Activated T-helper 17 cell treated with anti-CD3 and anti-CD28 coated beads, Interleukin-2, amount 50 U/mL, for 72 hours (primary cell): ENCODE measurements at places on chromosomes 13 and 19. TPM values are rescaled to one million over a fixed set of nuclear protein-coding genes. Genes with fewer than 3 reads are reported as not detected.

Gene ZNF723
- not detected for total RNA-seq

Gene TPT1
- 3,139 TPM for total RNA-seq

Gene SOX1
- not detected for total RNA-seq

- peak; percentile 4 for ATAC-seq
Observed at GRCh38 chr19:13118424-13119193, 545 bp downstream of the NACC1 start.

GRCh38 chr13:40236566-40237168 is 429.8 kb downstream of the FOXO1 start:
- ATAC-seq = no peak

- no peak for ATAC-seq
Observed at GRCh38 chr13:83815598-83815997, 66.7 kb downstream of the SLITRK1 start.

DNA sequence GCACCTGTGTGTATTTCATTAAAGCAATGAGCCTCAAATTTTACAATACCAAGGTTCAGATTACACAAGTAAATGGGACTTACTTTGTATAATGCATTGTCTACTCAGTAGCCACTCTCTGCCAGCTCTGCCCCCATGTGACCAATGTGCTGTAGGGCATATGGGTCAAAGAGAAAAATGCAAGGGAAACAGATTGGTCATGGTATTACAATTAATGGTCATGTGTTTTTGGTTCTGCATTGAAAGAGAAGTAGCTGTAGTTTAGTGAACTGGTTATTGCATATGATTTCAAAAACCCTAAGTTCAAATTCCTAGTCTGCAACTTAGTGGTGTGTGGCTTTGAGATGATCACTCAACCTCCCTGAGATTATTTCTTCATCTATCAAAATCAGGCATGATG is 545.4 kb downstream of the SUCLA2 start:
- no peak for ATAC-seq

DNA sequence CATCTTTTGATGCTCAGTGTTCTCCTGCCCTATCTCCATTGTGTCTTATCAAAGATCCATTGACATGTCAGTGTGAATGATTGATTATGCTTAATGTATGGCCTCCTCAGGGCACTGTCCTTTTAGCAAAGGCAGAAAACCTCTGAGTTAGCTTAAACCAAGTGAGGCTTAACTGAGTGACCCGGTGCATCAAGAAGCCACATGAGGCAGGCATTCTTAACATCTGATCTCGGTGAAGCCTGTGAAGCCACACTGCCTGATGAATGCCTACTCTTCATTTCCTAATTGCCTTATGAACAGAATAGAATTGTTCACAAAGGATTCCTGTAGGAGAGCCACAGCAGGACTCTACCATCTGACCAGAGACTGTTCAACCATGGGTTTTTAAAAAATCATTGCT is 168.1 kb upstream of the SOX21 start:
- no peak for ATAC-seq

DNA sequence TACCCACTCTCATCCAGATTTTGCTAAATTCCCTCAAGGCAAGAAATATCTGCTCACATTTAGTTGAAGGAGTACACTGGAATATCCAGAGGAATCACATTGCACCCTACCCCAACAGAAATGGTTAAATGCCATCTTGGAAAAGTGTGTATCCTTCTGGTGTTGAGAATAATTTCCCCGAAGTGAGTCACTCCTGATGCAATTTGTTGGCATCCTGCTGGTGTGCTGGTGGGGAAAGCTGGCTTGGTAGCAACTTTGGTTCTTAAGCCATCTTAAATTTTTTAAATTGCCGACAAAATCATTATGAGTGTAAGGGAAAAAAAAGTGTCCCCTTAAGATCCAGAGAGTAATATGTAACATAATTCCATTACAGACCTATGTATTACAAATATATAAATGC is 337.3 kb upstream of the DACH1 start:
- no peak for ATAC-seq

GRCh38 chr13:76449716-76450115 is 436.5 kb downstream of the KCTD12 start:
- ATAC-seq = no peak
